CD4-positive, alpha-beta T cell treated with Interleukin-12 subunit alpha and Interleukin-12 subunit beta, for 1 hour (primary cell): ENCODE measurements at places on chromosomes 6 and 20.

- DNase-seq = no peak
These were observed 462.3 kb downstream of the CDC5L start for GRCh38 chr6:44849806-44850205.

DNA sequence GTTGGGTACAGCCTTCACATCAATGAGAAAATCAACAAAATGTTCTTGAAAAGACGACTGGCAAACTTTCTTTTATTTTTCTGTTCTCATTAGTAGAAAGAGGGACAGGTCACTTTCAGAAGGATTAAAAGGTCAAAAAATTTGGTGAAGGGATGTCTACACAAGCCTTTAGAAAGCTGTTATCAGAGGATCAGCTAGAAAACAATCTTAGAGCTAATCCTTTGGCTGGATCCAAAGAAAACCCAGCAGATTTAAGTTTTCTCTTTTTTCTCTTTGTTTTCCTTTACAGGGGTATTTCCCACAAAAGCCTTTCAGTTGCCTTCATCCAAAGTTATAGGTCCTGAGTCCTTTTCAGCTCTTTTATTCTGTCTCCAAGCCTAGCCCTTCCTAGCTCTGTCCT is 57.3 kb upstream of the EDN1 start:
- DNase-seq = no peak

- DNase-seq = peak; percentile 78
These were observed at the start of gene MAP7 for GRCh38 chr6:136550330-136551071. MAP7 (minus strand) TSS chr6:136550422; CDS start chr6:136550408, 14 bp downstream.

GRCh38 chr20:58059260-58059544 is 169.3 kb downstream of the ANKRD60 start:
- DNase-seq = no peak

- DNase-seq = no peak
These were observed 74.6 kb upstream of the TAB2 start for GRCh38 chr6:149242883-149243282.

DNA sequence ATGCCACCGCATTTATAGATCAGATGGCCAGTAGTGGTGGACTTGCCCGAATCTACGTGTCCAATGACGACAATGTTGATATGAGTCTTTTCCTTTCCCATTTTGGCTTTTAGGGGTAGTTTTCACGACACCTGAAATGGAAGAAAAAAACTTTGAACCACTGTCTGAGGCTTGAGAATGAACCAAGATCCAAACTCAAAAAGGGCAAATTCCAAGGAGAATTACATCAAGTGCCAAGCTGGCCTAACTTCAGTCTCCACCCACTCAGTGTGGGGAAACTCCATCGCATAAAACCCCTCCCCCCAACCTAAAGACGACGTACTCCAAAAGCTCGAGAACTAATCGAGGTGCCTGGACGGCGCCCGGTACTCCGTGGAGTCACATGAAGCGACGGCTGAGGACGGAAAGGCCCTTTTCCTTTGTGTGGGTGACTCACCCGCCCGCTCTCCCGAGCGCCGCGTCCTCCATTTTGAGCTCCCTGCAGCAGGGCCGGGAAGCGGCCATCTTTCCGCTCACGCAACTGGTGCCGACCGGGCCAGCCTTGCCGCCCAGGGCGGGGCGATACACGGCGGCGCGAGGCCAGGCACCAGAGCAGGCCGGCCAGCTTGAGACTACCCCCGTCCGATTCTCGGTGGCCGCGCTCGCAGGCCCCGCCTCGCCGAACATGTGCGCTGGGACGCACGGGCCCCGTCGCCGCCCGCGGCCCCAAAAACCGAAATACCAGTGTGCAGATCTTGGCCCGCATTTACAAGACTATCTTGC is 725 bp downstream of the EEF1A1 start:
- peak; percentile 86 for DNase-seq

GRCh38 chr6:143695130-143695968 is 17.6 kb downstream of the PHACTR2 start:
- no peak for DNase-seq

DNA sequence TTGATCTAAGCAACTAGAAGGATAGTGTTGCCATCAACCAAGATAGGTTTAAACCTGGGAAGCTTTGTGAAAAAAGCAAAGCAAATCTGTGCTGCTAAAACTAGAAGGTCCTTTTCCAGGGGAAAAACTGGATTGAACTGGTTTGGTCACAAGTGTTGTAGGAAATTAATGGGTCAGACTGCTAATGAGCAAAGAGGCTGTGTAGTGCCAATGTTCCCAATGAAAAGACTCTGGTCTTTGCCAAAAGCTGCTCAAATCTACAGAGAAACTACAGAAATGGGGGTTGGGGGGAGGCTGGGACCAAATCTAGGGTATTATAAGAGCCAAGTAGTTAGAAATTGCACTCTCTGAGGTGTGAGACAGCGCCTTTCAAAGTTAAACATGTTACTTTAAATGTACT is 85.0 kb downstream of the PLCG1 start:
- DNase-seq = no peak

DNA sequence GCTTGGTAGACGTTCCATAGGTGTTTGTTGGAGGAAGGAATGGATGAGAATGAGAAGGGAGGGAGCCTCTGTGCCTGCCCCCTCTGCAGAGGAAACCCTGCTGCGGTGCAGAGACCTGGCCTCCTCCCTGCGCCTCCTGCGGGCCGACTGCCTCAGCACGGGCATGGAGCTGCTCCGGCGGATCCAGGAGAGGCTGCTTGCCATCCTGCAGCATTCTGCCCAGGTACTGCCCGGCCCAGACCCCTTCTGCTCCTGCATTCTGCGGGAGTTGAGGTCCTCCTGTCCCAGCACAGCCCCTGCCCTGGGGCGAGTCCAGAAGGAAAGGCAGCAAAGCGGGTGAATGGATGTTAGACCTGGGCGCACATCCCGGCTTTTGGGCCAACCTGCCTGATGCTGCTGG is 6.1 kb downstream of the DNPH1 start:
- DNase-seq = no peak

- no peak for DNase-seq
These were observed 32.3 kb upstream of the SCUBE3 start for GRCh38 chr6:35181308-35181932.

GRCh38 chr6:157822245-157823000 is 623 bp upstream of the SNX9 start:
- peak; percentile 36 for DNase-seq

DNA sequence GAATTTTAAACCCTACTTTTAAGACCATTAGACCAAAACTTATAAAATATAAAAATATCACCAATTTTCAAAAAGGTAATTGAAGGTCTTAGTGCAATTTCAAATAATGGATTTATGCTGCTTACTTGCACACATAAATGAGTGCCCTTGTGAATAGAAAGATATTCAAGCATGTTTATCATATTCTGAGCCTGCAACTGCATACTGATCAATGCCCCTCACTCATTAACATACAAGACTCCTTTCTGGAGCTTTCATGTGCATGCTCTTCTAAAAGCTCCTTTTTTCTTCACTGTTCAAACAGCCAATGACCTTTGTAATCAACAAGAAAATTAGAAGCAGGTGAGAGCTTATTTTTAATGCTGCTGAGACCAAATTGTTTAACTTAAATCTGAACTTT is 1139.3 kb downstream of the HACE1 start:
- no peak for DNase-seq

DNA sequence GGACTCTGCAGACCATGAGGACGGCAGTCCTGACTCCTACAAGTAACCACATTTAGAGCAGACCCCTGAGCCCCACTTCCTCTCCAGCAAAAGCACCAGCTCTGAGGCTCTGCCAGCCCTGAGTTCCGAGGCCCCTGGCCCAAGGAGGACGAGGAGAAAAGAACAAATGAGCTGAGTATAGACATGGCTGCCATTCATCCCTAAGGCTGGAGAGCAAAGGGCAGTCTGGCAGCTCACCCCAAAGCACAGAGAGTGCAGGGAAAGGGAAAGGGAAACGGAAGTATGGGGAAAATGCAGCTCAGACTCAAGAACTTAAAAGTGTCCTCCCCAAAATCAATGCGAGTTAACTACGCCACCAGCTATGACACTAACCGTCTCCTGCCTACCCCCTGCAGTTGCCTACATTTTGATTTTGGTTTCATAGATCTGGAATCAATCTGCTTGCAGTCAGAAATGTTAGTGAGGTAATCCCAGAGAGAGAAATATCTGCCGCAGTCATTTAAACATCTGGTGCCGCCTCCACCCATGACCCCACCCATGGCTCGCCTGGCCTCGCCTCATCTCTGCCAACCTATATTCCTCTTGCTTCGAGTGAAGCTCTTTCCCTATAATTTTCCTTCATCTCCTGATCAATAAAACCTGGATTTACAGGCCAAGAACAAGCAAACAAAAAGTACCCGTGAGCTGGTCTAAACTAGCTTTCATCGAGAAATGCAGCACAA is 49.6 kb upstream of the AFDN start:
- no peak for DNase-seq

DNA sequence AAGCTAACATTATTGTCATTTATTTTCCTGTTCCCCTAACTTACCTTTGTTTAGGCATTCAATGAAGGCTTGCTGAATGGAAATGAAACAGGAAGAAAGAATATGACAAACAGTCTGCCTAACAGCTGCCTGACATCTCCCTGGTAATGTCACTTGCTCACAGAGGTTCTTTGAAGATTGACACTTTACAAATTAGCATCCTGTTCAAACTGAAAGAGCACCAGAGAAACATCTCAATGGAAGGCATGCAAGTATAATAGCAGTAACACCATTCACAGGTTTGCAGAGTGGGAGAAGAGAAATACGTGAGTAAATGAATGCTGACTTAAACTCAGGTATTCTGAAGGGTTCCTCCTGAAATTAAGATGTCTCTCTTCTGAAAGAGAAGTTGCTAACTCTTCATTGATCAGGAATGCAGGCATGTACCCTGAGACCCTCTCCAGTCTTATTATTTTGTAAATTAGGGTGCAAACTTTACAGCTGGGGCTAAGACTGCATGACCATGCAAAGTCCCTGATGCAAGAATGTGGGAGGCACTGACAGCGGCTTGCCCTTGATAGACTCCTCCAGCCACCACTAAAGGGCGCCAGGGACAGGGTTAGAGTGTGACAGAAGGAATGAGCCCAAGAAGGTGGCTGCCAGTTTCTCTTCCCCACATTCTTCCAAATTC is 1.3 kb upstream of the SMLR1 start:
- DNase-seq = no peak

GRCh38 chr6:106563614-106564013 is 65.7 kb downstream of the RTN4IP1 start:
- no peak for DNase-seq

DNA sequence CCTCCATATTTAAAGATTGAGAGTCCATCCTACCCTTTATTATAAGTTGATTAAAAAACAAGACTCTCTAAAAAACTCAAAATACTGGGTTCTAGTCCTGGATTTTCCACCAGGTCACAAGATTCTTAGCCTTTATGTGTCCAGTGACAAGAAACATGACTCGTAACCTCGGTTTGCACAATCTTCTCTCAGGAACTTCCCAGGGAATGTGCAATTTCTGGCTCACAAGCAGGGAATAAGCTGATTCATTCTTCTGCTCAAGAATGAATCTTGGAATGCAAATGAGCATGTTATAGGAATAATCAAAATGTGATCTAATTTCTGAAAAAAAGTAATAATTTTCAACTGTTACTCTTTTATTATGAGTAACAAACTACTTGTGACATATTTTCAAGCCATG is 45.1 kb downstream of the OGFRL1 start:
- DNase-seq = no peak

DNA sequence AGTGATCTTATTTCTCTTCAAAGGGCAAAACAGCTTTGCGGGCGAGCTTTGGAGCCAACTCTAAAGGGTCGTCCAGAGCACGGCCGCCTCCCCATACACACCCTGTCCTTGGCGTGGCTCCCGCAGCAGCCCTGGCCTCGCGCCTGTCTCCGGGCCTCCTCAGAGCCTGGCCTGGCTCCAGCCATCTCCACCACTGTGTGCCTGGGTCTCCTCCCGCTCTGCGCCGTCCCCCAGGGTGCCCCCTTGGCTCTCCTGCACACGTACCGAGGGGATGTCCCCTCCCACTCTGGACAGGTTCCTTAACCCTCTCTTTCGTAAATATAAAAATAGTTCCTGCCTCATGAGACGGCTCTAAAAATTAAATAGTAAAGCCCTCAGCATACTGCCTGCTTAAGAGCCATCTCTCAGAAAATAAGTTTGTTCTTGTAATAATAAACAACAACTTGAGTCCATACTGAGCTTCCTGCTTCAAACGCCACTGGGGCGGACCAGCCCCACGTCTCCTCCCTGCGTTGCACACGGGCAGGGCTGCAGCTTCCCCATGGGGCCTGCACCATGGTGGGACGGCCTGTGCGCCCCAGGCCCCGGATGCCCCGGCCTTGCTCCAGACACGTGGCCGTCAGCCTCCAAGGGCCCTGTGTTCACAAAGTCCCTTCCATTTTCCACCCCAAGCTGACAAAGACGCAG is 226.2 kb downstream of the TTLL2 start:
- DNase-seq = no peak

- no peak for DNase-seq
These were observed 1.4 kb upstream of the PRDM13 start for GRCh38 chr6:99605074-99605734.

DNA sequence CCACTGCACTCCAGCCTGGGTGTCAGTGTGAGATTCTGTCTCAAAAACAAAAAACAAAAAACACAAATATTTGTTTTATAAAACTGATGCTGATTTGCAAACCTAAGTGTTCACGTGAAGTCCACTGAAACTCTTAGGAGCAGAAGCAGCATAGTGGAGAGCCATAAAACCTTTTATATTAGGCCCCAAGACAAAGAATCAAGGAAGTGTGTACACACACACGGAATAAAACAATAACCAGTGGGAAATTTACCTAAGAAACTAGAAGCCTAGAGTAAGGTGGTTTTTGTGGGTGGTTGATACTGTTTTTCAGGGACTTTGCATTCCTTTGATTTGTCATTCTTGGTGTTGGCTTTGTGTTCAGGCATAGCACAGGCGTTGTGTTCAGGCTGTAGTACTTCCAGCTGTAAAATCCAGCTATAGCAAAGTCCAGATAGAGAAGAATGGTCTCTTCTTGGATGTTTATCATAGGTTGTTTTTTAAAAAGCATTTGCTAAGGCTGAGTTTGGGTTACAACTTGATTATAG is 61.3 kb downstream of the ATRN start:
- DNase-seq = no peak

DNA sequence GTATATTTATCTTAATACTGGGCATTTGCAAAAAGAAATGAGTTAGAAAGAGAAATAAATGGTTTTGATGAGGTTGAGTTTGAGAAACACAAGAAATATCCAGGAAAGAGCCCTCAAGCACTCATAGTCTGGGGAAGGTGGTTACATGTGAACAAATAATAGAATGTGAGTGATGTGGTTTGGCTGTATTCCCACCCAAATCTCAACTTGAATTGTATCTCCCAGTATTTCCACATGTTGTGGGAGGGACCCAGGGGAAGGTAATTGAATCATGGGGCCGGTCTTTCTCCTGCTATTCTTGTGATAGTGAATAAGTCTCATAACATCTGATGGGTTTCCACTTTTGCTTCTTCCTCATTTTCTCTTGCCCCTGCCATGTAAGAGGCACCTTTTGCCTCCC is 334.1 kb downstream of the COL12A1 start:
- DNase-seq = no peak

DNA sequence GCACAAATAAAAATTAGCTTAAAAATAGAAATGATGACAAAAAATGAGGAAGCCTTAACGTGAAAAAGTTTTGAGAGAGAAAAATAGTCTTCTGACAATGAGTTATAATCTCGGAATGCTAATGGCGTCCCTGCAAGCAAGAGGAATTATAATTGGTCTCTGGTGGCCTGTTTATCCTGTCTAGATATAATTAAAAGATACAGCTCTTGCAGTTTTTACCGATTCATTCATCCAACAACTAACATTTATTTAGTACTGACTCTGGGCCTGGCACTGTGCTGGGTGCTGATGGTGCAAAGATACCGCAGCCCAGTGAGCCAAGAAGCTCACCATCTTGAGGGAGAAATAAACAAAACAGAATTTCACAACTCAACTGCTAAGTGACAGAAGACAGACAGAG is 31.6 kb upstream of the ANKRD60 start:
- no peak for DNase-seq
